ENCODE measurements at places on chromosomes 13 and 19.

GRCh38 chr13:75682326-75682725, 46.2 kb downstream of the LMO7 start:
- DNase-seq: no peak

- DNase-seq: peak; percentile 83
Observed at GRCh38 chr19:15177269-15178116, 23.3 kb downstream of the NOTCH3 start.

DNA sequence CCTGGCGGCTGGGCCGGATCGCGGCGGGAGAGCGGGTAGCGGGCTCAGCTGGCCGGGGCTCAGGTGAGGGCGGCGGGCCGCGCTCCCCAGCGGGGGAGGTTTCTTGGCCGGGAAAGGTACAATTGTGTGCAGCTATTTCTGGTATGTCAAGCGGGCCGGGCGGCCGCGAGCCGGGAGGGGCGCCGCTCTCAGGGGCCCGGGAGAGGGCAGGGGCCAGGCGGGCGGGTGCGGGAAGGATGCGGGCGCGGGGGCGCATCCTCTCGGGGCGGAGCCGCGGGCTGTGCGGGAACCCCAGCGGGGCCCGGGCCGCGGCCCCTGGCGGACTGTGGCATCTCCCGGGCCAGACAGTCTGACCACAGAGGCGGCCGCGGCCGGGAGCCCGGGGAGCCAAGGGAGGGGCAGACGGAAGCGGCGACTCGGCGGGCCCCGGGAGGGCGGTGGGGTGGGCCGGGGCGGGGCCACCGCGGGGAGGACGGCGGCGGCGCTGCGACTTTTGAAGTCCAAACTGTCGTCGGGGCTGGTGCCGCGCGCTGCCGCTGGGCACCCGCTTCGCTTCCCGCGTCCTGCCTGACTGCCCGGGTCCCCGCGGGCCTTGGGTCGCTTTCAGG, at the start of gene LMO7:
Gene LMO7, plus strand, starts transcription at position 503 of the 608 bp plus-strand sequence. CDS start 328 bp downstream, outside the sequence.
- DNase-seq: no peak

- DNase-seq: no peak
Observed at GRCh38 chr19:32233885-32234284, 111.5 kb upstream of the ZNF507 start.

DNA sequence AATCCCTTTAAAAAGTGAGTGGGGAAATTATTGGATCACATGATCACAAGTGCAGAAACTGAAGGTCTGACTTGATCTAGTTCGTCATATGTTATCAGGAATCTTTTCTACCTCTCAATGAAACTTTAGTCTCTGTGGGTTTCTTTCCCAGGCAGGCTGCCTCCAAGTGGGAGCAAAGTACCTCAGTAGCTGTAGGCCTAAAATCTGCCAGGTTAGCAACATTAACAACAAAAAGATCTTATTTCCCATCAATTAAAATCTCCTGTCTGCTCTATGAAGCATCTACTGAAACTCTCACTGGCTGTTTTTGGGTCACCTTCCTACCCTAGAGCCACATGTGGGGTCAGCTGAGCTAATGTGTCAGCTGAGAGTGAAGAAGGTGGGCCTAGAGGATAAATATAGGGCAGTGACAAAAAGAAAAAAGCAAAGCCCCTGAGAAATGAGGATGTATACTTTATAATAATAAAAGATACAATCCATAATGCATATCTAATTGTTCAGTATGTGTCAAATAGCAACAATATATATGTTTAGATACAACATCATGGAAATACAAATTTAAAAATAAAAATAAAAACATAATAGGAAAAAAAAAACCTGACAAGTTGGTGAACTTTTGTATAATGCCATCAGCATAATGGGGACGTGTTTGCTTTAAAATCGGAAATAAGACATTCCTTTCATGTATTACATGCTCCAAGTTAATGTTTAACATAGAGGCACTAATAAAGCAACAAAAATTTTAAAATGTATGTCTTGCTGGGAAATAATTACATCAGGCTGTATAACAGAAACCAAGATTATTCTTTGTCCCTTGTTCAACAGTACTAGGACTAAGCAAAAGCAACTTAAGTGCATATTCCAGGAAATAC, 141.1 kb downstream of the GPC5 start:
- no peak for DNase-seq

DNA sequence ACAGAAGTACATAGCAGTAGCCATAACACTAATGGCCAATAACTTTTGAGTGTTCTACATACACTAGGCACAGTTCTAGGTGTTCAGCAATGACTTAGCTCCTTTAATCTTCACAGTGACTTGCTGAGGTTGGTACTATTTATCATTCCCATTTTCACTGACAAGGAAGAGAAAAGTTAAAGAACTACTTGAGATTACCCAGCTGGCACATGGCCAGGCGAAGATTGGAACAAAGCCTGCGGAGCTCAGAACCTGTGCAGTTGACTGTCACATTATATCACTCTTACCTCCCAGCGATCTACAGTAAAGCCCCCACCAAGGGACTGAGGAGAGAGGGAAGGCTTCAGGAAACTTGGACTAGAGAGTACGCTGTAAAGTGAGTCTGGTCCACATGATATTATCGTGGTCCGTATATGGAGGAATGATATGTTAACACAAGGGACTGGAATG, 42.4 kb upstream of the WDFY2 start:
- DNase-seq: no peak

GRCh38 chr19:18915639-18916038, 3.5 kb downstream of the COPE start:
- peak; percentile 36 for DNase-seq
